ENCODE measurements at places on chromosomes 7 and 10.

GRCh38 chr7:156442516-156442915 is 198.1 kb upstream of the RNF32 start:
- DNase-seq: no peak

GRCh38 chr10:46292573-46293023 is 5.8 kb downstream of the ANTXRL start:
- no peak for DNase-seq

DNA sequence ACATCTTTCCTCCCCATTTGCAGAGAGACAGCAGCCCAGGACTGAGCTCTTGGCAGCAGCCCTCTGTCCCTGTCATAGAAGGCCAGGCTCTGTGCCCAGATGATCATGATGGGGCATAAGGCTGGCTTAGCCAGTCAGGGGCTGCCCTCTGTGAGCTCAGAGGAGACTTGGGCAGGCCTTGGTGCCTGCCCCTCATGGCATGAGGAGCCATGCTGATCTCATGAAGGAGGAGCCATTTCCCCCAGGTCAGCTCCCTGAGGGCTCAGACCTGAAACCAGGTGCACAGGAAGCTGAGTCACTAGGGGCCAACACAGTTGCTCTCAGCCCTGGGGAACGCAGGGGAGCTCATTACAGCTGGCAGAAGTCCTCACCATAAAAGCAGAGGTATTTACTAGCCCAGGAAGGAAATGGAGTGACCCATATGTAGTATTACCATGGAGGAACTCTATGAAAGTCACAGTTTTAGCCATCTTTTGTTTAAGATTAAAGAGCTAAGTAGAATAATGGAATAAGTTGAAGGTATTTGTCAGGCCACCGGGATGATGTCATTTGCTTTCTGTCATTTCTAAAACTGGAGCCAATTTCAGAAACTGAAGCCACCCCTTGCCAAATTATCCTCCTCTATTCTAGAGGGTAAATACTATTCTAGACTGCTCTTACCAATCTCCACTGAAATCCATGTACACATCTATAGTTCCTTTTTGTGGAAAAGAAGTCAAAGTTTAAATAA is 362.4 kb upstream of the ZNF32 start:
- DNase-seq: peak; percentile 20

DNA sequence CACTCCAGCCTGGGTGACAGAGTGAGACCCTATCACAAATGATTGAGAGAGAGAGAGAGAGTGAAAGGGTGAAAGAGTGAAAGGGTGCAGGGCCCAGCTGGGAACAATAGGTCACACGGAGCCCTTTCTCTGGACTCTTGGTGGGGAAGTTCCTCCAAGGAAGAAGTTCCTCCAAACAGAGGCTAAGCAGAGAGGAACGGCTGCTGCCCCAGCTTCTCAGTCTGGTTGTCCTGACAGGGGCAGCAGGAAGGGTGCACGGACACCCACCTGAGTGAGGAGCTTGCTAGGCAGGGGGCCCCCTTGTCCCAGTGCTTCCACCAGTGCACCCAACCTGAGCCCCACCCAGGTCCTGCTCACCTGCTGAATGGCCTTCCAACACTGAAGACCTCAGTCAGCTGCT is 38.8 kb upstream of the MYL10 start:
- no peak for DNase-seq

DNA sequence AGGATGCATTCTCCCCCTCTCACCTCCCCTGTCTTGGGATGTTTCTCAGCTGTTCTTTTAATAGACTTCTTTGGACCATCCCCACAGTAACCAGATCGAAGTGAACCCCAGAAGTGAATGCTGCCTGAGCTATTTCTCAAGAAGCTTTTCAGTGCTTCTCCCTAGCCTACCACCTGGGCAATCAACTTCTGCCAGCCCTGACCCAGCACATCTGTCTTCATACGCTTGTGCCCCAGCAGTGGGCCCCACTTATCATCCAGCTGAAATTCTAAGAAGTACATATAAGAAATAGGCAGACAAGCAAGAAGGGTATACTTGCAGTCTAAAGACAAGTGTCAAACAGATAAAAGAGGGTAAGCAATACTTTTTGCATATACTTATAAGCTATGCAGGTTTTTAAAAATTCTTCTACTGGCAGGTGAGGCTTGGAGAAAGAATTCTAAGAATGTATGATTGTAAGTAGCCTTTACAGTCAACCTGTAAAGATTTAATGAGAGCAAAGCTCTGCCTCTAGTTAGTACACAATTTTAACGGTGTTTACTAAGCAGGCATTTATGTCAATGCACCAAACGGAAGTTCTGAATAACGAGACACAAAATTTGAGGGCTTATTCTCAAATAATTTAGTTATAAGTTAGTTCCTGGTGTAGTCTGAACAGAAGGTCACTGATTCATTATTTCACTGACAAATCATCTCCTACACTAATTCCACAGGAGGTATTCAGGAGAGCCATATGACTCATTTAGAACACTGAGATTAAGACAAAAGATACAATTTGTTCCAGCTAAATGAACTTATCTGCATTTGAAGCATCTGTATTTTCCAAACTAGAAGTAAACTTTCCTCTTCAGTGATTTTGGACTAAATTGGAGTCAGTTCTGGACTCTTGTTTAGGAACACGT is 83.3 kb downstream of the RNLS start:
- peak; percentile 51 for DNase-seq

DNA sequence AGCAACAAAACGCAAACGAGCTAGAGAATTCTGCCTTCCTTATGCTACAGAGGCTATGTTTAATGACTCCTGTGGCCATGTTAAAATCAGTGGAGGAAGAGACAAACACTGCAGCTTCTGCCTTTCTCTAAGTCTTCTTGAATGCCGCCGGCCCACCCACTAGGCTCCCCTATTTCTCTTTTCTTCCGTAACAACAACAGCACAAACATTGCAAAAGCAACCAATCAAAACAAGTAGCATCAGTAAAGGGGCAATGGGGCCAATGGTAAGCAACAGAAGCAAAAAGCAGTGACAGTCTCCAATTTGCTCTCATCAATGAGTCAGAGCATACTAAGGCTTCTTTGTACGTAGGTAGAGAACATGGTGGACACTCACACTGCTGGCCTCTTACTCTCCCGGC is 26.8 kb downstream of the DNAJC1 start:
- no peak for DNase-seq

DNA sequence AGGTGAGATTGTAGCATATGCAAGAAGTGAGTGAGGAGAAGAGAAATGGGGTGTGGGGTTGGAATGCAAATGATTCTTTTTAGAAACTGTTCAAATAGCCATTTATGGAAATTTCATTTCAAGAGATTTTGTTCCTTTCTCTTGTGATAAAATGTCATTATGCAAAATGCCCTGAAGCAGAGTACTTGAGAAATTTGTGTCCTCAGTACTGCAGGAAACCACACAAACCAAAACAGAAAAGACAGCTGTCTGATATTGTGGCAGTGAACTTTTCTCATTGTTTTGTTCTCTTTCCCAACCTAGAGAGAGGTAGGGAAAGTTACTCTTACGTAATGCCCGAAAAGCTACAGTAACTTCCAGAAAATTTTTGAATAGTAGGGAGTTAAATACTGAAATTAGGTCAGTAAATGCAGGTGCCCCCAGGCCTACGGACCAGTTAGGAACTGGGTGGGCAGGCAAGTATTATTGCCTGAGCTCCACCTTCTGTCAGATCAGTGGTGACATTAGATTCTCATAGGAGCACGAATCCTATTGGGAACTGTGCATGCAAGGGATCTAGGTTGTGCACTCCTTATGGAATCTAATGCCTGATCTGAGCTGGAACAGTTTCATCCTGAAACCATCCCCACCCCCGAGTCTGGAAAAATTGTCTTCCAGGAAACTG is 34.0 kb downstream of the DLD start:
- no peak for DNase-seq

DNA sequence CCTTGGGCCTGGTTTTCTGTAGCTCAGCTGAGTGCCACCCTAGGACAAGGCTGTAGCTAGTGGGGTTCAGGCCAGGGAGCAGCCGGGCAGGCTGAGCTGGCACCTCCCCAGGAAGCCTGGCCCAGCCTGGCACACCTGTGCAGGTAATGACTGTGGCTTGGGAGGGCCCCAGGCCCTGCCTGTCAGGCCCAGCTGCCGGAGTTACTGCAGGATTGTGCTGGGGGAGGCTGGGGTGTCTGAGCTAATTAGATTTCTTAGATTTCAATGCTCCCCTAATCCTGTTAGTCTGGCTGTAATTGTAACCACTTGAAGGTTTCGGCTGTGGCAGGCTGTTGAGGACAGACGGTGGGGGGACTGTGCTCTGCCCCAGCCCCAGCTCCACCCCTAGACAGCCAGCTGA is 6.0 kb downstream of the ZMIZ1 start:
- DNase-seq: no peak

DNA sequence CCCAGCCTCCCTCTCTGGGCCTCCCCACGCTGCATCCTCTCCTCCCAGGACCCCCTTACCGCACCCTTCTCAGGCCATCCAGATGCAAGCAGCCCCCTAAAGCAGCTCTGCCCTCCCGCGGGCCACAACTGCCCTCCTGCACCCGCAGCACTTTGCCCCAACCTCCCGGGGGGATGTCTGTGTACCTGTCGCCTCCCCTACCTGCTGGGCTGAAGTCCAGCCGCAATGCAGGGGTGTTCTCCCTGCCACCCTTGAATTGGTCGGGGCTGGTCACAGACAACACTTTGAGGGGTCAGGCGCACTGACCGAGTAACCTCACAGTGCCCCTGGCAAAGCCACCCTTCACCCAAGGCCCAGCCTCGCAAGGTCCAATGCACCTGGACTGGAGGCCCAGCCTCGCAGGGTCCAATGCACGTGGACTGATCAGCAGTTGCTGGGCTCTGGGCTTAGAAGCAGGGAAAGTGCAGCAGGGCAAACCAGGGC is 8.3 kb upstream of the CALML5 start:
- no peak for DNase-seq

DNA sequence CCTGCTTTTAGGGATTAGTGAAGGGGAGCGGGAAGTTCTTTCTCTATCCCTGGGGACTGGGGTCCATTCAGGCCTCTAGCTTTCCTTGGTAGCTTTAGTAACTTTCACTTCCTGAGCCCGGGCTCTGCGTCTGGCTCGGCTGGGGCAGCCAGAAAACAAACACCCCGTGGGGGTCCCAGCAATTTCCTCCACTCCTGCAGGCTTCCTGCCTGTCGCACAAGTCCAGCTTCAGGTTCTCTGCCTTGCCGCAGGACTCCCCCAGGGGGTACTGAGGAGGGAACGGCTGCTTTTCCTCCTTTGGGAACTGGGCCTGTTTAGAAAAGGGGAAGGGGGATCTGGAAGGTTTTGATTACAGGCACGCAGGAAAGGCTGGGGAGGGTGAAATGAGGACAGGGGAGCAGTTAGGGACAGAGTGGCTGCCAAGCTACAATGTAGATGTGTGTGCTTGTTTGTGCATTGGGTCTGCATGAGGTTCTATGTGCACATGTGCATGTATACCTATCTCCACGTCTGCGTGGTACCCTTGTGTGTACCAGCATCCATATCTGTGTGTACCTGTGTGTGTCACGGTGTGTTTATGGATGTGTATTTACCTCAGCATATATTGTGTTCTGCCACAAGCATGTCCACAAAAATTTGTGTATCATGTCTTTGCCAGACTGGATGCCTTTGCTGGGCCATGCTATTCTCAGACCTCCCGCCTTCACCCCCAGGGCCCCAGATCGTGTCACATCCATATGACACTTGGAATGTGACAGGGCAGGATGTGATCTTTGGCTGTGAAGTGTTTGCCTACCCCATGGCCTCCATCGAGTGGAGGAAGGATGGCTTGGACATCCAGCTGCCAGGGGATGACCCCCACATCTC is 2.0 kb downstream of the KAZALD1 start:
- no peak for DNase-seq

DNA sequence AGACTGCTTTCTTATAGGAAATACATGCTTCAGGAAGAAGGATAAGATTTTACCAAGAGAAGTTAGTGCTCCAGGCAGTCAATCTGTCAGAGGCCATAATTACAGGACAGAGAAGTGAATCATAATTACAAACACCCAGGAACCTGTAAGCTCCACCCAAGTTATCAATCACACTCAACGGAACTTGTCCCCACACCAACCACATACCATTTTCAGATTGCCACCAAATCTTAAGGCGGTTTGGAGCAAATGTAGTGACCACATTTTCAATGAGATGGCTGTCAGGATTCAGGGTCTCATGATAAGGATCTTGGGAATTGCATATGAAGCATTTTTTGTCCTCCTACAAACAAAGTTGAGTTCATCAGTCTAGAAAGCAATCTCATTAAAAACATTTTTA is 4.8 kb downstream of the LAMB1 start:
- no peak for DNase-seq

GRCh38 chr10:26574783-26575182 is 122.7 kb upstream of the PDSS1 start:
- DNase-seq: no peak

GRCh38 chr7:129295015-129295423 is 70.2 kb downstream of the AHCYL2 start:
- DNase-seq: peak; percentile 3

DNA sequence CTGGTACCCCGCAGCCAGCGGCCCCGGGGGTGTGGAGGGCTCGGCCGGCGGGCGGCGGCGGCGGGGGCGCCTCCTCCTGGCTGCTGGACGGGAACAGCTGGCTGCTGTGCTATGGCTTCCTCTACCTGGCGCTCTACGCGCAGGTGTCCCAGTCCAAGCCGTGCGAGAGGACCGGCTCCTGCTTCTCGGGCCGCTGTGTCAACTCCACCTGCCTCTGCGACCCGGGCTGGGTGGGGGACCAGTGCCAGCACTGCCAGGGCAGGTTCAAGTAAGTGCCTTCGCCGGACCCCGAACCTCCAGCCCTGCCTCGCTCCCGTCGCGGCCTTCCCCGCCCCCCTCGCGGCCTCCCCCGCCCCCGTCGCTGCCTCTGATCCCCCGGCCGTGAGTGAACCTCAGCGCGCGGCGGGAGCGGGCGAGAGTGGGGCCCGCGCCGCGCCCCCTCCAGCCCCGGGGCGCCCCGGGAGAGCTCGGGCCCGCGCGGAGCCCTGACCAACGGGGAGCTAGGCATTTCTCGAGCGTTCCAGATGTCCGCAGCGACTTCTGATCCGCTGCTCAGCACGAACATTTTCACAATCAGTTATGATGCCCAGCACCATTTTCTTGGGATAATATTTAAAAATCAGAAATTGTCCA is 727 bp downstream of the ATRNL1 start:
- peak; percentile 8 for DNase-seq

- no peak for DNase-seq
Measured at GRCh38 chr7:28469562-28469961, 57.2 kb downstream of the CREB5 start.
